Activated T-helper 2 cell treated with anti-CD3 and anti-CD28 coated beads, Interferon-gamma antibody, Interleukin-2, Interleukin-4, amounts not matched to agents 10 μg/mL and 5 μg/mL and 100 μg/mL, durations not matched to agents 14 hours and 24 hours and 36 hours (primary cell): ENCODE measurements at places on chromosomes 5 and 9.

DNA sequence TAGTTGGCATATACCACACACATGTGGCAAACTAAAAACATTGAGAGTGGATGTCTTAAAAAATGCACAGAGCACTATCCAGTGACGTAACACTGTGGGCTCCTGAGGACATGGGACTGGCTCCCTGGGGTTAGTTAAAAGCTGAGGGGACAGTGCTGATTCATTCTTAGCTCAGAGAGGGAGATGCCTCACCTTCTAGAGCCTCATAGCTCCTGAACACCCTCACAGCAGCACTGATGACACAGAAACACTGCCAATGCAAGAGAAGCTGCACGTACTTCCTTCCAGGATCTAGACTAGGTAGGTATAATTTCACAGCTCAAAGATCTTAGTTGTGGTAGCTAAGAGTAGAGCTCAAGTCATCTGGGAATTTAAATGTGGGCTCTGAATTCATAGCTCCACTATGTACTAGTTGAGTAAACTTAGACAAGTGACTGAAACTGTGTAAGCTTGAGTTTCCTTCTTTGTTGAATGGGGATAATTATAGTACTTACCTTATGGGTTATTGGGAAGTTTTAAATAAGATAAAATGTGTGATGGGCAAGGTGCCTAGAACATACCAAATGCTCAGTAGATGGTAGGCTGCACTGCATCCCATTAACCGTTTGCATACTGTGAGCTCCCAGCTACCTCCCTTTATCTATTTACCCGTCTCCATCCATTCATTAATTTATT lies 279.9 kb downstream of the ASTN2 start:
- no peak for DNase-seq

- no peak for DNase-seq
Measured at GRCh38 chr9:129987047-129987446, 55.9 kb downstream of the FNBP1 start.

- no peak for DNase-seq
Measured at GRCh38 chr5:58357121-58357520, 102.8 kb downstream of the PLK2 start.

DNA sequence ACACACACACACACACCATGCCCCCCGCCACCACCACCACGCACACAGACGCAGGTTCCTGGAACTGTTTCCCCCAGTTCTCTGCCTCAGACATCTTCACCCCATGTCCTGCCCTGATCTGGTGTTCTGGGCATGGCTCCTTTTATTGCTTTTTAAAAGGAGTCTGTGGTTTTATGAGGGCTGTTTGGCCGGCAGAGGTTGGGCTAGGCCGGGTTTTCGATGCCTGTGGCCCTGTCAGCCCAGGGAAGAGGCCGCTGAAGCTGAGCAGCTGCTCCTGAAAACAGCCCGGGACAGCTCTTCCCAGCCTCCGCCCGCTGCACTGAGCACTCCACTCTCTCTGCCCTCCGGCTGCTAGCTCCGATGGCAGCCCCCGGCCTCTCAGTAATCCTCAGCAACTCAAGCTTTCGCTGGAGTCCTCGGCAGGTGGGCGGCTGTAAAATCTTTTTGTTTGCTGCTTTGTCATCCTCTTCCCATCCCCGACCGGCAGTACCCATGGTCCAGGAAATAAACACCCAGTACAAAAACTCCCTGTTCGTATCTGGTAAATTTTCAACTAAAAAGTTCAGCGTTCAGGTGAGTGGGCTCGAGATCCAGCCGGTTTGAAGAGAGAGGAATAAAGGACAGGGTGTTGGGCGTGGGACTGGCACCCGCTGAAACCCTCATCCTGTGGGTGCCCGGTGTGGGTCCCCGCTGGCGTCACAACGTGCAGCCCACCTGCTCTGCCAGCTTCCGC lies 103.0 kb upstream of the ERCC6L2 start:
- no peak for DNase-seq

DNA sequence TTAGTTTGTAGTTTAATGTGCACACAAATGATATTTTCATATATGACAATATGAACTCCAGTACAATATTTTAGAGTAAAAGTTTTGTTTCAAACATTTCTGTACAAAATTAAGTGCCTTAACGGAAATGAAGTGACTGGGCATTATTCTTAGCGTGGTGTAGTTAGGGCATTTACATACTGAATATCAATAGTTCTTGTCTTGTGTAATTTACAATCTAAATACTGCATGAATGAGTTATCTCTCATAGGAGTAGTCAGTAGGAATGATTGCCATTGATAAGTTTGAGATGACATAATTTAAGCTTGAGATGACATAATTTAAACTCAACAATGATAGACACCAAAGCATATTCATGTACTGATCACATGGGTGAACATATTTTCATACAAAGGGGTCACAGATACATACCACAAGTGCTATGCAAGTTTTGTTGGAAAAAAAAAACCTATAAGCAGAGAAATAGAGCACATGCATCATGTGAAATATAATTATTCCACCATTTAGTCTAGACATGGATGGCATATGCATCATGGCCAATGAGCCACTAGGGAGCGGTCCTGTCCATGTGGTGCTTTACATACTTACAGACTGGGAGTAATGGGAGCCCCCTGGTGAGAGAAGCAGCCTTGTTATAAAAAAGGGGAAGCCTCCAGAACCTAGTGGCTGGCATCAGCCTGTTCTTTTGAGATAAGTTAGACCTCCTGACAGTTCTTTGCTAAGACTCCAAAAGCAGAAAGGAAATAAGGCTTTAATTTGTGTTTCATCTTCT lies 1523.9 kb downstream of the MAT2B start:
- DNase-seq, result no peak

DNA sequence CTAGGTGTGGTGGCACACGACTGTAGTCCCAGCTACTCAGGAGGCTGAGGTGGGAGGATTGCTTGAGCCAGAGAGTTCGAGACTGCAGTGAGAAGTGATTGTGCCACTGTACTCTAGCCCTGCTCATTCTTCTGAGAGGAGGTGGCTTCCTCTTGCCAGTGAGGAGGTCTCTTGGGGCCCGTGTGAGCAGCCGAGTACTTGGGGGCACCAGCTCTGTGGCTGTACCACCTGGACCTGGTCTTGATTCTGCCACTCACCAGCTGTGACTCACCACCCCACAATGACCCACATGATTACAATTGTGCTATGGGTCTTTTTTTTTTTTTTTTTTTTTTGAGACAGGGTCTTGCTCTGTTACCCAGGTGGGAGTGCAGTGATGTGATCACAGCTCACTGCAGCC lies 18.0 kb upstream of the CRB2 start:
- DNase-seq, result no peak

DNA sequence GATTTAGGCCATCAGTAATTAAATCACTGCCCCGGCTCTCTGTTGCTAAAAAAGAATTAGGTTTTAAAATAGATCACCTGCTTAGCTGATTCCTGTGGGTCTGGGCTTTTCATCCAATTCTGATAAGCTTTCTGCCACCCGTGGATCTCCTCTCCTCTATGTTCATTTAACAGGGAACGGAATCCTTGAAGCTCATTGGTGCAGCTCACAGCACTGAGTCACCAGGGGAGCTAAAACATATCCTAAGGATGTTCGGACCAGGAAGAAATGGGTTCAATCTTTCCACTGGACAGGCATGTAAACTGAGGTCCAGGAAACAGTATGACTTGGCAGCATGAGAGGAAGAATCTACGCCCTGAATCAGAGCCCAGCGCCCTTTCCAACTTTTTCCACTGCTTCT lies 267.1 kb upstream of the GRIA1 start:
- no peak for DNase-seq

DNA sequence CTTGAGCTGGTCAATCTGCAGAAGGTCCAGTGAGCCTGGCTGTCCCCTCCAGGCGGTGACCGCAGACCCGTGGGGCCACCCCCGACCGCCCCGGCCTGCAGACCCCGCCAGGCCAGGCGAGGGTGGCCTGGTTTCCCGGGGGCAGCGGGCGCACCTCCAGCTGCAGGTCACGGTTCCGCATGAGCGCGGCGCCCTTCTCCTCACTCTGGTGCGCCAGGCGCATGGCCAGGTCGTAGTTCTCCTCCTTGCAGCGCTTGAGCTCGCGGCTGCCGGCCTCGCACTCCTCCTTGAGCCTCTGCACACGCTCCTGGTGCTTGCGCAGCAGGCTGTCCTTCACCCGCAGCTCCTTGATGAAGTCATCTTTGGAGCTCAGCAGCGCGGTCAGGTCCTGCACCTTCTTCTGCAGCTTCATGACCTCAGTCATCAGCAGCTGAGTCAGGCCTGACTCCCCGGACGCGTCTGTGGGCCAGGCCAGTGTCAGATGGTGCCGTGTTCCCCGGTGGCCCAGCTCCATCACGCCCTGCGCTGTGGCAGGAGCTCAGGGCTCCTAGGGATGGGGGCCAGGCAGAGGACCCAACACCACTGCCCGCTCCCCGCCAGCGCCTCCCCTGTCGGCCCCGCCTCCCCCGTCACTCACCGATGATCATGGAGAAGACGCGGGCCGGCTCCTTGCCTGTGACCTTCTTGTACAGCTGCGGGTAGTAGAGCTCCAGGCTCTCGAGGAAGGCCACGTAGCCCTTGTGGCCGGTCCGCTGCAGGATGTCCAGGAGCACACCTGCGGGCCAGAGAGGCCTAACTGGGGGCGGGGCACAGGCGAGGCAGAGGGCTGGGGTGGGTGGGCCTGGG lies 2.6 kb downstream of the CARD9 start:
- DNase-seq, result no peak

DNA sequence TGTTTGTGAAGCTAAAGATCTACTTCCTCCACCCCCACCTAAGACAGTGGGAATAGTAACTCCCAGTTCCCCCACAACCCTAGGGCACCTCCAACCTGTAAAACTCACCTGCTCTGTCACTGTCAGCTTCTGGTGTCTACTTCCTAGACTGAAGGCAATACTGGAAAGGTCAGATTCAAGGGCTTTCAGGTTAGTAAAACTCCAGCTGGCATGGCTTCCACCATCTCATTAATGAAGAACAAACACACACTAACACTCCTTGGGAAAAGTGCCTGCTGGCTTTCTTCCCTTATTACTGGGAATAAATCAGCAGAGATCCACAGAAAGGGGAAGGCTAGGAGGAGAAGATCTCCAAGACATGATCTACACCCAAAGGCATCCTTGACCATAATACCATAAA lies 109.9 kb downstream of the TMEM174 start:
- DNase-seq, result no peak

DNA sequence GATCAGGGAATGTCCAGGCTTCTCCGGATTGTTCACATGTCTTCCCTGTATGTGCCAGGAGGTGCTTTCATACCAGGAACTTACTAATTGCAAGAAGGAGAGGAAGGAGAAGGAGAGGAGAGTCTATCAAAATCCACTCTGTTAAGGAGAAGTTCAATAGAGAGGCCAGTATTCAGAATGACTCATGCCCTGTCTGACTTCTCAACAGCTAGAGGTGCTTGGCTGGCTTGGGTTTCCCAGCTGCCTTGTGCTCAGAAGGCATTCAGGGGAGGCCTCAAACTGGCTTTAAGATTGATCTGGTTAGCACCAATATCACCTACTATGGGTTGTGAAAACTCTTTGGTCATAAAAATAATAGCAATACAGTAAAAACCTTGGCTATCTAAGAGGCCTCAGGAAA lies 167.9 kb upstream of the GLRA1 start:
- DNase-seq, result no peak

GRCh38 chr5:177300236-177300880 lies 3.2 kb downstream of the RAB24 start:
- DNase-seq, result peak; percentile 68
